ENCODE measurements at places on chromosomes 1 and 21.

DNA sequence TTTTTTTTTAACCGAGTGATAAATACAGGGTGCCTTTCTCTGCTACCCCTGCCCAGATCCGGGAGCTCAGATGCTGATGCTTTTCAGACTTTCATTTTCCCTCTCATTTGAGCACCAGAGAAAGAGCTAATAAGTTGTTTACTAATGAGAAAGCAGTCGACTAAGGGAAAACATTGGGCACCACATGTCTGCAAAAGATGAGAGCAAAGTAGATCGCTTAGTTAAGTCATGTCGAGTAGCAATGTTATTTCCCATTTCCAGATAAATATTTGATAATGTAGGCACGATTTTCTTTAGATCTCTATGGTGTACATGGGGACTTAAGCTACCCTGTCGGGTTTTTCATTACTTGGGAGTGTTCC, 1.2 kb downstream of the PKN2 start:
- no peak for DNase-seq

GRCh38 chr1:153612755-153613331, at the start of gene S100A16:
S100A16 (minus strand) TSS chr1:153613137; CDS start chr1:153608151, 4,986 bp downstream.
- no peak for DNase-seq

GRCh38 chr1:244154872-244155531, 103.9 kb downstream of the ZBTB18 start:
- no peak for DNase-seq

- DNase-seq, result peak; percentile 94
These were observed at the start of gene RHOC for GRCh38 chr1:112706505-112707220. RHOC (minus strand) TSS chr1:112707127; CDS start chr1:112703799, 3,328 bp downstream.

GRCh38 chr1:228120857-228121489, 11.9 kb upstream of the MRPL55 start:
- DNase-seq, result no peak

DNA sequence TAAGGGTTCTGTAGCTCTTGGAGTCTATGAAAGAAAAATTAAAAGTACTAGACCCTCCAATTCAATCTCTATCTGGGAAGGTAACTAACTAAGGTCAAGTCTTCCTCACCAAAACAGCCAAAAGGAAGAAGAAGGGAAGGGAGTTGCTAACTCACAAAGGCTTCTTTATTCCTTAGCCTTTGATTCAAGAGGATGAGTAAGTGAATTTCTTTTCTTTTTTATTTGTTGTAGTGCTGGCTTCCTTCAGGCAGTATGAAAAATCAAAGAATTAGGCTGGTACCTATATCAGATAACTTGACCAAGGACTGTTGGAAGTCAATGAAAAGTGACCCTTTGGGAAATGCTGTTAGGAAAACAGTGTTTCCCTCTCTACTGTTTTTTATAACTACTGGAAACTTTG, 144.4 kb upstream of the NRIP1 start:
- no peak for DNase-seq

DNA sequence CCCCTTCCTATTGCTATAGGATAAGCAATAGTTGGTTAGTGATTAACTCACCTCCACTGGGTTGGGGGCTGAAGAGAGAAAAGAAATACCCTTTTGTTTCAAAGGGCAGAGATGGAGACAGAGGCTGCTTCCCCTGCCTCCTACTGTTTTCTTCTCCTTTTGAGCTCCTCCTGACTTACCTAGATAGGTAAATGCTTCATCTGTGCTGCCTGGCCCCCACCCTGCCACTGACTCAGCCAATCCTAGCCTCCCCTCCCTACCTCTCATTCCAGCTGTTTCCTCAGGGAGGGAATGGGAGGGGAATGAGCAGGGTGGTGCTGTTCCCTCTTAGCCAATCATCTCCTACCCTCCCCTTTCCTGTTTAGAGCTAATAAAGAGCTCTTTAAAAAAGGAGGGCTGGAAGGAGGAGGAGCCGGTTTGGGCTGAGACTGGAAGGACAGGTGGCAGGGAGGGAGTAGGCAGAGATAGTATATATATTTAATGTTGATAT, at the start of gene C1orf116:
TSS of gene C1orf116 (minus strand) at position 229 of the 490 bp plus-strand sequence. CDS start 5,158 bp downstream, outside the sequence.
- DNase-seq, result no peak

- DNase-seq, result no peak
These were observed 472.3 kb upstream of the VAMP3 start for GRCh38 chr1:7298749-7299151.

GRCh38 chr1:88247666-88248065, 436.4 kb upstream of the PKN2 start:
- DNase-seq, result no peak

DNA sequence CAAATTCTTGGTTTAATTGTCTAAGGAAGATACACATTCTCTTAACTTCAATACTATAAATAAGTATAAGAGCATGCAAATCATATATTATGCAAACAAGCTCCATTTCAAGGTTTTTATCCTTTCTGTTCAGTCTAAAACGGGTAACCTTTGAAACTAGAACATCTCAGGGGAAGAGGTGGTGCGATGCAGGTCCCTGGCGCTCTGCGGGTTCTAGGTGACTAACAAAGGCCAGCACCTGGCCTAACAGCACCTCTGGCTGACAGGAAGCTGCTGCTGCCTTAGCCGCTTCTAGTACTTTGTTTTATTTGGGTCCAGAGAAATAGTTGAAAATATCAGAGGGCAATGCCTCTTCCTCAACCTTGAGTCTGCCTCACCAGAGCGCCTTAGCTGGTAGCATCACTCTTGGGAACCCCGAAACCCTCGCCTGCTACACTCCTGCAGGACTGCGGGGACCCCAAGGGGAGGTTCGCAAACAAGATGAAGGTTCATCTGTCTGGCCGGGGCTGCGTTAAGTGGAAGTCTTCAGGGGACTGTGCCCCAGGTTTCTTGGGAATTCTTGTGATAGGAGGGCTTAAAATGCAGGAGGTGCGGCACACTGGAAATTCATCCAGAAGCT, 45.5 kb downstream of the PRDM15 start:
- peak; percentile 82 for DNase-seq

DNA sequence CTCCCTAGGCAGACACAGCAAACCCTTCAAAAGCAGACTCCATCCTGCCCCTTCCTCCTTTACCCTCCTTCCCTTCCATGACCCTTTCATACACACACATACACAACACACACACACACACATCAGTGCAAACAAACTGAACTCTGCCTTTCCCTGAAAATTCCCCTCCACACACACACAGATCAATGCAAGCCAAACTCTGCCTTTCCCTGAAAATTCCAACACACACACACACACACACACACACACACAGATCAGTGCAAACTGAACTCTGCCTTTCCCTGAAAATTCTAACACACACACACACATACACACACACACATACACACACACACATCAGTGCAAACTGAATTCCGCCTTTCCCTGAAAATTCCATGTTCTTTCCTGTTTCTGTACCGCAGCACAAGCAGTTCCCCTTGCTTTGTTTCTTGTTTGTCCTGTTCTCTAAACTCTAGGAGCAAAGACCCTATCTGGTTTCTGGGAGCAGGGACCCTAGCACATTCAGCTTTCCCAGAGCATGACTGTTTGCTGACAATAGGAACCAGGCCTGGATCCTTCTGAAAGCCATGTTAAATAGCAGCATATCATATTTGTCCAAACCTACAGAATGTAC, 91.0 kb downstream of the PTPN14 start:
- DNase-seq, result no peak

GRCh38 chr1:73331726-73332125, 866.2 kb downstream of the LRRIQ3 start:
- DNase-seq, result no peak

DNA sequence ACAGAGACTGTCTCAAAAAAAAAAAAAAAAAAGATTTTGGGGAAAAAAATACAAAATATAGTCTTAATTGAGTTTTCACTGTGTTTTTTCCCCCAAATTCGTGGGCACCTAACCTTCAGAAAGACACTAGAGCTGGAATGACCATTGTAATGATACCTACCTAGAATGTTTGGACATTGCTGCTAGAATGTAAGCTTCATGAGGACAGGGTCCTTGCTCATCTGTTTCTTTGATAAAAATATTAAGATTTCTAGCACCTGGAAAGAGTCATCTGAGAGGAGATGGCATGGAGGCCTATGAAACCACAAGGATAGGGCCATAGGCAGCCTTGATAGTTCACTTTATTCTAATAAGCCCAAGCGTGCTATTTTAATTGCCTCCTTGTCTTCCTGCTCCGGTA, 6.5 kb downstream of the LRRC8D start:
- DNase-seq, result no peak

DNA sequence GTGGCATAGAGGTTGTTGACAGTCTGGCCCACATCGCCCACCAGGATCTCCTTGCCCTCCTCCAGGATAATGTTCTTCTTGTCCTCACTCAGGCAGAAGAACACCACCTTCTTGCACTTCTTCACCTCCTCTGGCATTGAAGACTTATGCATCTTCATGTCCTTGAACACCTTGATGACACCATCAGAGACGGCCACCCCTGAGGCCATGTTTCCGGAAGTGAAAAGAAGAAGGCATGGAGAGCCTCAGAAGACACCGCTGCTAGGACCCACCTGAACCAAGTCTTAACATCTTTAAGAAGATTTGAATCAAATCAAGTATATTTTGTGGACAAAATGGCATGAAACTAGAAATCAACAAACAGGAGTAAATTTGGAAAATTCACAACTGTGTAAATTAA, 56.2 kb downstream of the C1orf185 start:
- DNase-seq, result no peak

- DNase-seq, result no peak
These were observed 464.5 kb downstream of the USP25 start for GRCh38 chr21:16194095-16194787.

GRCh38 chr1:8284127-8284526, 33.8 kb upstream of the SLC45A1 start:
- DNase-seq, result no peak

GRCh38 chr1:22760455-22760854, 49.8 kb downstream of the EPHB2 start:
- DNase-seq, result no peak

DNA sequence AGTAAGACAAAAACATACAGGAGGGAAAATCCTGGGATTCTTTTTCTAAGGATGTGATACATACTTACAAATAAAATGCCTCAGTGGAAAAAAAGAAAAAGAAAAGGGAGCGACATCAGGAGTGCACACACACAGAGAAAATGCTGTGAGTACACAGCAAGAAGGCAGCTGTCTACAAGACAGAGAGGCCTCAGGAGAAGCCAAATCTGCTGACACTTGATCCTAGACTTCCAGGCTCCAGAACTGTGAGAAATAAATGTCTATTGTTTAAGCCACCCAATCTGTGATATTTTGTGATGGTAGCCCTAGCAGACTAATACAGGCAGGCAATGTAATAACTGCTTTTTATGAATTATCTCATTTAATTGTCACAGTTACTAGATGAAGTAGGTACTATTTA, 17.0 kb upstream of the TRIM45 start:
- no peak for DNase-seq

- no peak for DNase-seq
These were observed 16.3 kb downstream of the PCP4L1 start for GRCh38 chr1:161274874-161275273.

GRCh38 chr1:29050166-29050565, 73.5 kb downstream of the TMEM200B start:
- DNase-seq, result no peak

DNA sequence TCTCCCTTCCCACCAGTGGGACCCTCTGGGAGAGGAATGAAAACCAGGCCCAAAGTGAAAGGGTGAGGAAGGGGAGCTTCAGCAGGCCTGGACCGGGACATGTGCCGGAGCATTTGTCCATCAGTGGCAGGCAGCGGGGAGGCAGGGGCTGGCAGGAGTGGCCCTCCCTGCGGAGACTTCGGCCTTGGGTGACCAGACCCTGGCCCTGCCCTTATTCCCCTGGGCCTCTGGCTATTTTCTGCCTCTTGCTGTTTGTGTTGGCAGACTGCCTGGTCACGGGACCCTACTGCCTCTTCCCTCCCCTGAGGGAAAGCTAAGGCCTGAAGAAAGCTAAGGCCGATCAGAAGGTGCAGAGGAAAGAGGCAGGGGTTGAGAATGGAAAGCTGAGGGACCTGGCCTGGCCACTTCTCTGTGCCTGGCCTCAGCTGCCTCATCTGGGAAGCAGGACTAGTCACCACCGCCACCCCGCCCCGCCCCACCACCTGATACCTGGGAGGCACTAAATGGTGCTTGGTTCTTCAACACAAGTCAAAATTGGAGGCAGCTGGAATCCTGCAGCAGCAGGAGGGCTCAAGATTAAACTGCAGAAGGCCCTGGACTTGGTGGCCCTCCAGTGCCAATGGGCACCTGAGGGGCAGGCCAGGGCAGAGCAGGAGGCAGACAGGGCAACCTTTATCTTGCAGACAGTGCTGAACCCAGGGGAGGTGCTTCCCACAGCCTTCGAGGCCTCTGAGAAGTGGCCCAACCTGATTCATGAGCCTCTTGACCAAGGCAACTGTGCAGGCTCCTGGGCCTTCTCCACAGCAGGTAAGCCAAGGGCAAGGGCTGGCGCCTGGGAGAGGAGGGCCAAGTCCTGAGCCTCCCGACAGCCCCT, 7.9 kb downstream of the TINAGL1 start:
- no peak for DNase-seq

DNA sequence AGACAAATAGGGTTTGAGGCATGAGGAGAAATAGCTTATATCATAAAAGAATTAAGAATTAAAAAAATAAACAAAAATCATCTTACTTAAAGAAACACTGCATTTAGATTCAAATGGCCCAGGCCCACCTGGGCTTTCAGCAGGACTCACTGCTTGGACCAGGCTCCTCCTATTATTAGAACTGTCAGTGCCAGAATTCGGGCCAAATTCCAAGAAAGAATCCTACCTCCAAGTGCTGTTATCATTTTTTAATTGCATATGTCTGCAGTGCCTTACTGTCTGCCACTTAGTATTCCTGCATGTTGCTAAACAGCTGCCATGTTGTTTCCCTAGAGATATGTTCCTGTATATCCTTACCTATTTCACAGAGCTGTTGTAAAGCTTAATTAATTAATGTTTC, 112.0 kb downstream of the BARHL2 start:
- DNase-seq, result no peak

DNA sequence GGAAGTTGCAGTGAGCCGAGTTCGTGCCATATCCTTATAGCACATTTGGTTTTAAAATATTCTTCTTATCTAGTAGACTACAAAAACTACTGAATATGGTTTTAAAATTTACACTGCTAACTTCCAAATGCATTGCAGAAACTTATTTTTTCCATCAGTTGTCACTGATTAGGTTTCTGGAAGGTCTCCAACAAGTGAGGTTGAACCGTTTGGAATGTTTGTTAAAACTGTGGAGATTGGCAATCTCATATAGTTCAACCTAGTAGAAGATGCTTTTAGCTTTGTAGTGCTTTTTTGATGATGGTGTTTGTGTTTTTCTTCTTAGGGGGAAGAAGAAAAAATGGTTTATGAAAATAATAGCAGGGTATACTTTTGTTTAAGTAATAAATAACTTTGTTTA, 12.9 kb downstream of the CENPF start:
- DNase-seq, result no peak

DNA sequence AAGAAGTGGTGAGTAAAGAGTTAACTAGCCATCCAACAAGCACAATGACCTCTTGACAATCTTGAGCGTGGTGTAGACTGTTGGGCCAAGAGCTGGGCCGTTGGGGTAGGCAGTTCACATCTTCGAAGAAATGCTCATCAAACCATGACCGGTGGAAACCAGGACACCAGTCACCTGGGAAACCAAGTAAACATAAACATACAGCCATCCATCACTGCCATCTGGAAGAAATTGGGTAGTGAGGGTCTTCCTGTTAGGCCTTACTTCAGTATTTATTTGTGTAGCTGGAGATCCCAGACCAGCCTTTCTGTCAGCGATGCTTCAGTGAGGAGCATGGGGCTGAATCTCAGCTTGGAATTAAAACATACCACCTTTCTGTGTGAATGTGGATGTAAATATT, 108.1 kb upstream of the HAO2 start:
- DNase-seq, result no peak

Data from GM13977 (cell line).